Thyroid gland (tissue), 4 donors: ENCODE measurements at places on chromosomes 6 and 20.

DNA sequence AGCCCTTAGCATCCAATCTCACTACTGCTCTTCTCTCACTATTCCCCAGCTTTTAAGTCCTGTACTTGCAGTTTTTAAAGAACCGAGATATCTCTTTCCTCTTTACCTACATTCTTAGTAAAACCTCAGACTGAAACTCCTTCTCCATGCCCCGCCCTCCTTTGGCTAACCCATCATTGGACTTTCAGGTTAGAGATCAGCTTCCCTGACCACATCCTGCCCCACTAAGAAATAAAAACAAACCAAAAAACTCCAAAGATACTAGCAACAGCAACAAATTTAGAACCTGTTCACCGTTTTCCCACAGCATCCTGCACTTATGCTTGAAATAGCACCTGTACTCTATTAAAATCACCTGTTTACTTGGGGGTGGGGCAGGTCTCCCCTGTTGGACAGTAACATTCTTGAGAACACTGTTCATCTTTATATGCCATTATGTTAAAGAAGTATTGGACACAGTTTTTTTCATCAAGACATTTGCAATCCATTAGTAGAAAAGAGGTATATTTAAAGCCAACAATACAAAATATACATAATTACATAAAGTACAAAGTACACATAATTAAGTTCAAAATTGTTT is 16.3 kb upstream of the SMAP1 start:
- DNase-seq, result no peak

GRCh38 chr6:2651536-2651935 is 99.2 kb downstream of the MYLK4 start:
- DNase-seq, result no peak

DNA sequence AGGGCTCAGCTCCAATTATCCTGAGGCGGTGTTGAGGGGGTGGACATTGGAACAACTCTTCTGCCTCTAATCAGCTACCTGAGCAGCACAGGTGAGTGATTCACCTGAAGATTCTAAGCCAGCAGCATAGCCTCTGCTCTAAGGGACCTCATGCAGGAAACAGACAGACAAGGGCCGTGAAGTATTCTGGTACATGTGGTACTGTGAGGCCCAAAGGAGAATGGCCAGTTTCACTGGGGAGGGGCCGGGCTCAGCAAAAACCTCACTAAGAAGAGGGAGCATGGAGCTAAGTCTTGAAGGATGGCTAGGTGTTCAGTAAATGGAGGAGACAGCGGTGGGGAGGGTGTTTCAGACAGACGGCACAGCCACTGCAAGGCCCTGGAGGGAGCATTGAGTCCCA is 58.5 kb upstream of the CCDC167 start:
- no peak for DNase-seq

DNA sequence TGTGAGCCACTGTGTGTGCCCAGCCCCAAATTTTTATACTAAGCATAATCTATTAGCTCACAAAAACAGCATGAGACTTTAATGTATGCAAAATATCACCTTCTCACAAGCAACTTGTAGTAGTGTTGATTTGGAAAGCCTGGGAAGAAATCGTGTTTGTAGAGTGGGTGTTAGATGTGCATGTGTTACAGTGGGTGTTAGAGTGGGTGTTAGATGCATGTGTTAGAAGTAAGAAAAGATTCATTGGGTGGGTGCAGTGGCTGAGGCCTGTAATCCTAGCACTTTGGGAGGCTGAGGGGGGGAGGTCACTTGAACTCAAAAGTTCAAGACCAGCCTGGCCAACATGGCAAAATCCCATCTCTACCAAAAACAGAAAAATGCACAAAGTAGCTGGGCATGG is 6.3 kb upstream of the SCAF8 start:
- no peak for DNase-seq

DNA sequence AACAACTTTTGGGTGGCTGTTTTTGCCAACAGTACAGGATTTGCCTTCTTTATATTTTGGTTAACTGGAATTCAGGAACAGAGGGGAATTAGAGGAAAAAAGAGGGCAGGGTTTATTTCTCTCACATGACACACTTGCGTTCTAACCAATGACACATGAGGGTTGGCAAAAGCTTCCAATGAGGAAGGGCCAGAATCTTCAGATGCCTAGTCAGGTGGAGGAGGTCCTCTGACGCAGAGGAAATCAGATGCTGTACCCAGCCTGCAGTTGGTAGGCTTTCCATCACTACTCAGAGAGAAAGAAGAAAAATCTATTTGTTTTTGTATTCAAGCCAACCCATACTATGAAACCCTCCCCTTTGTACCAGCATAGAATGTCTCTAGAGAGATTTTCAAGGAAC is 20.8 kb downstream of the TM9SF4 start:
- no peak for DNase-seq

DNA sequence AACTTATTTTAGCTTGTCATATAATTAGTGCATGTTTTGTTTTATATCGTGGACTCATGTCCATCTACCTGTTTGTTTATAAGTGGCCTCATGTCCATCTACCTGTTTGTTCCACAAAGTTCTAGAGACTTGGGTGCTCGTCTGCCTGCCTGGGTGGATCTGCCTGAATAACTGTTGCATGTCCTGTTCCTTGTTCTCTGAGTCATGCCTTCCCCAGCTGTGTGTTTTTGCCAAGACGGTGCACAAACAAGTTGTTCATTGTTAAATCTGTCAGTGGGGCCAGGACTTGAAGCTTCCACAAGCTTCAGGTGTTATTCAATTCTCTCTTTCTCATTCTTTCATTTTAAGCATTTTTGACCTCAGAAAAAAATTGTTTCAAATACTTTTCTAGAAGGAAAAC is 358.0 kb upstream of the CITED2 start:
- peak; percentile 51 for DNase-seq

- no peak for DNase-seq
Observed at GRCh38 chr20:35972462-35972861, 4.1 kb downstream of the CNBD2 start.

DNA sequence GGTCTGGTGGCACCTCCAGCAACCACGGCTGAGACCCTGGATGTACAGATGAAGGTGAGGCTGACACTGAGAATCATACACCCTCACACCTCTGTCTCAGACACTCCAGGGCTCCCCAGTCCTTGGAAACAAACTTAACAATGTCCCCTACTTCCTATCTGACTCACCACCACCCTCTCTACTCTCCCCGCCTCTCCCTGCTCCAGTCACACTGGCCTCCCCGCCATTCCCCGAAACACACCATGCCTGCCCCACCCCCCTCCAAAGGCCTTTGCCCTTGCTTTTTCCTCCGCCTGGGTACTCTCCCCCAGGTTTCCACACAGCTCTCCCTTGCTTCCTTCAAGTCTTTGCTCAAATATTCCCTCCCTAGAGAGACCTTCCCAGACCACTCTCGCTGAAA is 16.3 kb downstream of the BPI start:
- no peak for DNase-seq

- DNase-seq, result no peak
Observed at GRCh38 chr6:159842035-159842434, 42.0 kb downstream of the PNLDC1 start.

- DNase-seq, result no peak
Observed at GRCh38 chr6:79600812-79601609, 30.1 kb upstream of the SH3BGRL2 start.

GRCh38 chr6:18425218-18425617 is 38.1 kb downstream of the RNF144B start:
- peak; percentile 39 for DNase-seq

GRCh38 chr6:1633366-1634021 is 23.8 kb downstream of the FOXC1 start:
- DNase-seq, result no peak

- DNase-seq, result no peak
Observed at GRCh38 chr20:48451401-48451800, 376.4 kb downstream of the PREX1 start.
